Glutamatergic neuron (in vitro differentiated cells): ENCODE measurements at places on chromosomes 4 and X.

DNA sequence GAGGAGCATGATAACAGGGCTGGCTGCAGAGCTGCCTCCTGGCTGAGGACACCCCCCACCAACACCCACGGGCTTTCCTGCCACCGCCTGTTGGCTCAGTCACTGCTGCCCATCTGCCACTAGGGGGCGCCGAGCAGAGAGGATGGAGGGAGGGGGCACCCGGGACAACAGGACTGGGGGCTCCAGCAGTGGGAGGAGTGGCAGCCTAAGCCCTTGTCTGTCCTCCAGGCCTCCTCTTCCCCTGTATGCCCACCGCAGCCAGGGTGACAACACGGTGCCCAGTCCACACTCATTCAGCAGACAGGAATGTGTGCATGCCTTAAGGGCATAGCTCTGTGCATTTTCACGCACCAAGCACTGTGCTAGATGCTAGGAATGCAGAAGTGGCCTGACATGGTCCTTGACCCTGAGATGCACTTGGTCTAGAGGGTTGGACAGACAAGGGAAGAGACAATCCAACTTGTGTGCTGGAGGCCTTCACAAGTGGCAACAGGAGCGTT lies 149.9 kb downstream of the AMMECR1 start:
- DNase-seq: peak; percentile 49

- no peak for DNase-seq
Observed at GRCh38 chr4:39050590-39050989, 11.4 kb upstream of the KLHL5 start.

DNA sequence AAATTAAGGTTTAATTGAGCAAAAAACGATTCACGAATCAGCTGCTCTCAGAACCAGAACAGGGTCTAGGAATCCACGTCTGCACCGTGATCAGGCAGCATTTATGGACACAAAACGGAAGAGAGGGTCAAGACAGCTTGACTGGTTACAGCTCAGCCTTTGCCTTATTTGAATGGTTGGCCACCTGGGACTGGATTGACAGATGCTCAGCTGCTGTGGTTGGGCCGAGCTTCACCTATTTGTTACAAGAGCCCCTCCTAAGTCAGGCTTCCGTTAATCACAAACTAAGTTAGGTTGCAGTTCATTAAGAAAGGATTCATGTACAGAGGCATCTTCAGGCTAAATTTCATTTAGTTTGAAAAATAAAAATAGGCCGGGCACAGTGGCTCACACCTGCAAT lies 50.6 kb upstream of the MAN2B2 start:
- no peak for DNase-seq

DNA sequence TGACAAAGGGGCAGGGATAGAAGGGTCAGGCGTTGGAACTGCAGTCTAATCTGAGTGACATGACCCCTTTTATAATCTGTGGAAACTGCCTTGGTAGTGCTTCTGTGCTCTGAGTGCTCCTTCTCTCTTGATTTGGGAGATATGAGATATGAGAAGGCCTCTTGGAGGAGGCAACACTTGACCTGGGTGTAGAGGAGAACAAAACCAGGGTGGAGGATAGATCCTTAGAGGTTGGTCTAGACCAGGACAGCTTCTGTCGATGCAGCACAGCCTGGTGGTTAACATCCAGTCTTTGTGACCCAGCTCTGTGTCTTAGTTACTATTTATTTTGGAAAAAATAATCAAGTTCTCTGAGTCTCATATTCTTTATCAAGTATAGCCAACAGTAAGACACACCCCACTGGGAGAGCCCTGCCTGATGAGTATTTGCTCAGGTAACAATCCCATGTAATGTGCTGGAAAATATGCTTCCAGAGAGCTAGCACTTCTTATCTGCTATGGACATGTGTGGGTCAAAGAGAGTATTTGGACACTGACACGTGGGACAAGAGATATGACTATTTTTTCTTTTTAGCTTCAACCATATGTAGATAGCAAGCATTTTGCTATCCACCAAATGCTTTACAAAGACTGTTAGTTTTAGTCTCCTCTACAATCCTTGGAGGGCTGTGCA lies 9.1 kb downstream of the USP51 start:
- no peak for DNase-seq

DNA sequence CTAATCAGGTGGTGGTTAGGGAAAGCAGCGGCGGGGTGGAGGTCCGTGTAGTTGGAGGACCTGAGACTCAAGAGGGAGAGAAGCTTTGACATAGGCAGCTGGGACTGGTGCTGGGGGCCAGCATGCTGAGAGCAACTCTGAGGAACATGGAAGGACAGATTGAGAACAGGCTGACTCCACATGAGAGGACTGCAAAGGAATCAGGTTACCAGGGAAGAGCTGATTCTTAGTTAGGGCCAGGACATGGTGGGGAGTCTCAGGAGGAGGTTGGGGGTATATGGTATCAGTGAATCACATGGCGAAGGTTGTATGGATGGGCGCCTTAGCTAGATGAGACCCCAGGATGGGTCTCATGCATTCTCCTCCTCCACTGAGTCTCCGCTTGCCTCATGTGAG lies 264.0 kb upstream of the BOD1L1 start:
- no peak for DNase-seq

GRCh38 chrX:18607966-18608365 lies 63.9 kb downstream of the RS1 start:
- no peak for DNase-seq

- DNase-seq: no peak
Observed at GRCh38 chr4:174794543-174795094, 34.4 kb downstream of the GLRA3 start.

DNA sequence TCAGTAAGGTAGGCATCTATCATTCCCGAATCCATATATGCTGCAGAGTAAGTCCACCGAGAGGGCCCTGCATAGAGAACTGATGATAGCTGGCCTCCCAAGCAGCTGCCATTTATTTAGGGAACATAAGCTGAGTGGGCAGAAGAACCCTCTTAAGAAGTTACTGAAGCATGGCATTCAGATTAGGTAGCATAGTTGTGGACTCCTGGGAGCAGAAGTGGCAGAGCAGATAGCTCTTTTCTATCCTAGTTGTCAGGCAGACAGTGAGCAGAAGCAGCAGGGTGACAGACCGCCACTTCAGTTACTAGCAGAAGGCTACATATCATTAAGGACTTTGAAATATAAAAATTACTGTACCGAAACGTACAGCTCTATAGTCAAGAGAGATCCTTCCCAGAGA lies 454.7 kb downstream of the PPP4R3C start:
- peak; percentile 5 for DNase-seq

DNA sequence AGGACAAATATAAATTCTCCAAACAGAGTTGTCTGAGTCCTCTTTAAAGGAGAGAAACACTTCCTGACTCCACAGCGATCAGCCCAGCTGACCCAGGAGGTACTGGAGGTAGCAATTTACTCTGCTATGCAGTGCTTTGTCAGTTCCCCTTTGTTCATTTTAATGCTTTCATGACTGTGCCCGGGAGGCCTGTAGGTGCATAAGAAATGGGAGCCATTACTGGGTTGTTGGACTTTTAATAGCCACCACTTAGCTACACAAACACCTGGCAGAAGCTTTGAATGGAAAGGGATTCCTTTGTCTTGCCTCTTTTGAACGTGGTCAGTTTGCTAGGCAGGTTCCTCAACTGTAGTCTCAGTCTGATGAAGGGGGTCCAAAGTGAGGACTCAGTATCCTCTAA lies 59.0 kb upstream of the AFF2 start:
- no peak for DNase-seq

- DNase-seq: no peak
Observed at GRCh38 chr4:148454835-148455234, 12.6 kb upstream of the NR3C2 start.

DNA sequence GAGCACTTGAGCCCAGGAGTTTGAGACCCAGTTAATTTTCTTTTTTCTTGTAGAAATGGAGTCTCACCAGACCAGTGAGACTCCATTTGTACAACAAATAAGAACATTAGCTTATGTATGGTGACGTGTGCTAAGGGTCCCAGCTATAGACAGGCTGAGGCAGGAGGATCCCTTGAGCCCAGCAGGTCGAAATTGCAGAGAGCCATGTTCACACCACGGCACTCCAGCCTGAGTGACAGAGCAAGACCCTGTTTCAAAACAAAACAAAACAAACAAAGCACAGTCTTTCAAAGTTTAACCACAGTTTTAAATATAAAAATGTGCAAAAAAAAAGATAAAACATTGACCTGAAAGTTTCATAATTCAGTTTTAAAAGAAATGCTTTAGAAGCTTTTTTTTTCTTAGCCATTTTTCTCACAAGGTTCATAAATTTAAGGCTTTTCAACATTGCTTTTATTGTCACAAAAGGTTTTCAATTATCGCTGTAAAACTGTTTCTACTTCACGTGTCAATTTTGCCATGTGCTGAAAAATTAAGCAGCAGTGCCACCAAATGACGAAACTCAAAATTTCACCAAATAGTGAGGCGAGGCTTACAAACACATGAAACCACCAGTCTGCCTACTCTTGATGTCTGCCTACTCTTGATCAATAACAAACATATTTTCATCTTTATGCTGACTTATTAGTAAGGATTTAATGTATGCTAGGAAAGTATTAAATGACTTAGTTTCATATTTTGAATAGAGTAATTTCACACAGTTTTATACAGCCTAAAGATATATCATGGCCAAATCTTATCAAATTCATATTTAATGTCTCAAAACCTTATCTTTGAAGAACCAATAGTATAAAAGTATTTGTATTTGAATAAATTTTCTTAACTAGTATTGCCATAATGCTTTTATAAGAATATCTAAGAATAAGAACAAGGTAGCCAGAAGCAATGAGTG lies 126.3 kb downstream of the NEK1 start:
- DNase-seq: peak; percentile 27

DNA sequence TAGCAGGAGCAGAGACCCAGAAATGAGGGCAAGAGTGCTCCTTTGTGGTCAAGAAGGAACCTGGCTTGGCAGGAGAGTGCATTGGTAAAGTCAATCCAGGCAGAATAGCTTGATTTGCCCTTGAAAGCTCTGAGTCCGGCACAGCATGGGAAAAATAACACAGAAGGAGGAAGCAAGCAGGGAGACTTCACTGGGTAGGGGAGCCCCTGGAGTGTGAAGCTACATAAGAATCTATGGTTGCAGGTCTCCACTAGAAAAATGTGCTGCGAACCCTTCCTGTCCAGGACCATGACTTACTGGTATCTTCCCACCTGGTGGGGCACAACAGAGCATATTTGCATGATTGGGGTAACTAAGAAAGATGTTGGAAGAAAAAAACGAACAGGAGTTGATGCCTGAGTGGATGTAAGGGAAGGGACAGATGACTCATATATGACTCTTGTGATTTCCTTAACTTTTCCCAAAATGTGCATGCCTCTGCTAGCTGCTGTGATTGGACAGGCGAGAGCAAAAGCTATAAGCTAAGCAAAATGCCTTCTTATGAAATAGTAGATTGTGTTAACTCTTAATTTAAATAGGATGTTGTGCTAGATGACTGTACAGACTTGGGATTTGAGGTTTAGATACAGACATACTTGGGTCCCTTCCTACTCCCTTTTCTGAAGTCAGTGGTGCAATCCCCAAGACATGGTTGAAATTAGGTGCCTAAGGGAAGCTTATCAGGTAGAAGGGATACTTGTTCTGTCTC lies 3.3 kb downstream of the IL13RA1 start:
- no peak for DNase-seq

- DNase-seq: peak; percentile 17
Observed at GRCh38 chrX:10636337-10636736, 16.0 kb upstream of the MID1 start.

GRCh38 chrX:15244421-15244820 lies 25.5 kb downstream of the ASB9 start:
- no peak for DNase-seq

- no peak for DNase-seq
Observed at GRCh38 chrX:9515489-9515888, 50.6 kb downstream of the TBL1X start.
